ENCODE measurements at places on chromosomes 2 and 18.

DNA sequence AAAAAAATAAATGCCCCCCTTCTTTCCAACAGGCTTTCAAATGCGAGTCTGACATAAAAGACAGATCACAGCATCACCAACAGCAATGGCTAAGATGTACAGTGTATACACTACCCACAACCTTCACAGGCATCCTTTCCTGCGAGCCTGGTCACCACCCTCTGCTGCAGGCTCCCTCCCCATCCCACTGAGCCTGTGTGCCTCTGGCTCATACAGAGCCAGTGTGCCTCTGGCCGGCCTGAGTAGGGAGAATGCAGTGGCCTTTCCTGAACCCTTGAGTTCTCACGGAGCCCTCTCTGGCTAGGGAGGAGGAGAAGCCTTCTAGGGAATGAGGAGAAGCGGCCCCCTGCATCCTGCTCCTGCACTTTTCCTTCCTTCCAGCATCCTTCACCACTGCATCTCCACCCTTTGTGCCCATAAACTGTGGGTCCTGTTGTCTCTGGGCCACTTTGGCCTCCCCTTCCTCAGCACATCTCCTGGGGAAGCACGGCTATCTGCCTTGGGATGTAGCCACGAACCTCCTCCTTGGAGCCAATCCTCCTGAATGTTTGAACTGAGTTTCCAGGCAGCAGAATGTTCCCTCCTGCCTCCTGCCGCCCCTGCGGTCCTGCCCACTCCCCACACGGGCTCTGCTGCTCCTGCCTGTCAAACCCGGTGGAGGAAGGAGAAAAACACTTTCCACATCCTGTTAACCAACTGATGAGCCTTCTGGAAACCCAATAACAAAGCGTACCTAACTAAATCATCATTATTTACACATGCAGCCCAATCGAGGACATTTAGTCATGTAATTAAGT lies 22.5 kb downstream of the GYPC start:
- DNase-seq = no peak

GRCh38 chr2:202771741-202772460 lies 99.7 kb downstream of the ICA1L start:
- no peak for DNase-seq

DNA sequence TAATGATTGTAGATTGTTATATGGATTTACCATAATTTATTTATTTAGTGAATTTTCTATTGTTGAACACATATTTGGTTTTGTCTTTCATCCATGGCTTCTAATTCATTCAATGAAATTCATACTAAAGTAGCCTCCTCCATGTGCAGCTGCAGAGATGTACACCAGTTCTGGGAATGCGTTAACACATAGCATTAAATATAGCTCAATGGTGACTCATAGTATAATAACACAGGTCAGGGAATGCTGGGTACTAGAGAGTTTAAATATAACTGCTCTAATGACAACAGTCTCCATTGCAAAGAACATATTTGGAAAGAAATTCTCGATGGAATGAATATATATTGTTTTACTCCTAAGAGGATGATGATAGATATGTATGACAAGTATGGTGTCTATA lies 1190.2 kb upstream of the NRXN1 start:
- no peak for DNase-seq

DNA sequence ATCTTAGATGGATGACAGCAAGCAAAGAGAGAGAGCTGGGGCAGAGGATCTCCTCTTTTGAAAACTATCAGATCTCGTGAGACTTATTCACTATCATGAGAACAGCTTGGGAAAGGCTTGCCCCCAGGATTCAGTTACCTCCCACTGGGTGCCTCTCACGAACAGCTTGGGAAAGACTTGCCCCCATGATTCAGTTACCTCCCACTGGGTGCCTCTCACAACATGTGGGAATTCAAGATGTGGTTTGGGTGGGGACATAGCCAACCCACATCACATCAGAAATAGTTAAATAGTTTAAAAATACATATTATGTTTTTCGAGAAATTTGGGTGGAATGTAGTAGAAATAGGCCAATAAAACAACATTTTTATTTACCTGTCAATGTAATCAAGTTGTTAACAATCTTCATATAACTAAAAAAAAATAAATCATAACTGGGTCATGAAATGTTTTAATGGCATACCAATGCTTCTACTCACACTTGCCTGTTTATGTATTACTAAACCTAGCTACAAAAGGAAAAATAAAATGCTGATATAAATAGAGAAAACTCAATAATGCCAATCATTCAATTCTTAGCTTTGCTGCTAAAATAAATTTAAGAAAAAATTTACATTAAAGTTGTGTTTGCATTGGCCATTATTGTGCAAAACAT lies 608.9 kb downstream of the SUCLG1 start:
- no peak for DNase-seq

- DNase-seq = no peak
Measured at GRCh38 chr2:60483401-60483800, 70.1 kb downstream of the BCL11A start.

DNA sequence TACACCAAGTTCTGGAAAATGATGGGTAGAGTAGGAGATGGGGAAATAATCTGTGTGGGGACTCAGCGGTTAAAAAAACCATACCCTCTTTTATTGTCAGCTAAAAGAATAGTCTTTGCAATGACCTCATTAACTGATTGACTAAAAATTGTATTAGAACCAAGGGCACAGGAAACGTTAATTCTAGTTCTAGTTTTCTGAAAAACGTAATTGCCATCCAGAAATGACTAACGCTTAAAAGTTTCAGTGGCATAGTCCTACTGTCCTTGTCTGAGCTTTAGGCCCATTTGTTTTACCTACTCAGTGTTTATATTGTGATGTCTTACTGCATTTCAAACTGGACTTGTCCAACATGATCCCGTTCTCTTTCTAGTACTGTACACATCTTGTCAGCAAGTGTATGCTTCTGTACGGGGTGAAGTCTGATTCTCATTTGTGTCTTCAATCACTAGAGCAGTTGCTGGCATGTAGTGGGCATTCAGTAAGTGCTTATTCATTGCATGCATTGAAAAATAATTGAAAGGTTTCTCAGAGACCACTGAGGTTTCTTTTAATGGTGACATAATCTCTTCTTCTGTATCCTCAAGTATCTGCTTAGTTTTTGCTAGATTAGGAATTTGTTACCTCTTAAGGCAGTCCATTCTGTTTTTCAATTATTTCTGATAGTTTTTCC lies 81.5 kb downstream of the ZNF407 start:
- DNase-seq = no peak

Data from stimulated activated CD8-positive, alpha-beta memory T cell treated with anti-CD3 and anti-CD28 coated beads, Interleukin-12 subunit alpha, Interleukin-12 subunit beta, amount 100 ng/mL, for 4 hours (primary cell).